ENCODE measurements at places on chromosomes 7 and 10.

- DNase-seq: no peak
Observed at GRCh38 chr10:132708441-132708840, 77.5 kb downstream of the NKX6-2 start.

DNA sequence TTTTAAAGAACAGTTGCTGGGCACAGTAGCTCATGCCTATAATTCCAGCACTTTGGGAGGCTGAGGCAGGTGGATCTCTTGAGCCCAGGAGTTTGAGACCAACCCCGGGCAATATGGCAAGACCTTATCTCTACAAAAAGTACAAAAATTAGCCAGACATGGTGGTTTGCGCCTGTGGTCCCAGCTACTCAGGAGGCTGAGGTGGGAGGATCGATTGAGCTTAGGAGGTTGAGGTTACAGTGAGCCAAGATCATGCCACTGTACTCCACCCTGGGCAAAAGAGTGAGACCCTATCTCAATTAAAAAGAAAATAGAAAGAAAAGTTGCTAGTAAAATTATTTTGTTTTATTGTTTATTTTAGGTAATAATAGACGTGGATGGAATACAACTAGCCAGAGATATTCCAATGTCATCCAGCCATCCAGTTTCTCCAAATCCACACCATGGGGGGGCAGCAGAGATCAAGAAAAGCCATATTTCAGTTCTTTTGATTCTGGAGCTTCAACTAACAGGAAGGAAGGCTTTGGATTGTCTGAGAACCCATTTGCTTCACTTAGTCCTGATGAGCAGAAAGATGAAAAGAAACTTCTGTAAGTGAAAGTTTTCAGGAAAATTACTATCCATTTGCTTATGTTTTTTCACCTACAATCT, 3.0 kb downstream of the NUP42 start:
- no peak for DNase-seq

DNA sequence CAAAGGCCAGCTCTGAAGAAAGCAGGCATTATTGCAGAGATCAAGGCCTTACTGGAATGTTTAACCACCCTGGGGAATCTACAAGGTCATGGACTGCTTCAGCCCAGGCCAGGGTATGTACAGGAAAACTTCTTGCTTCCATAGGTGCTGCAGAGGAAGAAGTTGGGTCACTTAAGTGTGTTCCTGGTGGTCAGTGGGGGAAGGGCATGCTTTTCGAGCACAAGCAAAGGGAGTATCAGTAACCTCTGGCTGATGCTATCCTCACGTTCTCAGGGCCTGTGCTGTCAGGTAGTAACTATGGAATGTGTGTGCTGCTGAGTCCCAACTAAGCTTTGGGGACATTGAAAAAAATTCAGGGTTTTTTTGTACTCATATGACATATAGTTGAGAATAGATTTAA, 234.0 kb upstream of the SP4 start:
- no peak for DNase-seq

- DNase-seq: peak; percentile 60
Observed at GRCh38 chr10:14740684-14741247, 33.9 kb downstream of the FAM107B start.

DNA sequence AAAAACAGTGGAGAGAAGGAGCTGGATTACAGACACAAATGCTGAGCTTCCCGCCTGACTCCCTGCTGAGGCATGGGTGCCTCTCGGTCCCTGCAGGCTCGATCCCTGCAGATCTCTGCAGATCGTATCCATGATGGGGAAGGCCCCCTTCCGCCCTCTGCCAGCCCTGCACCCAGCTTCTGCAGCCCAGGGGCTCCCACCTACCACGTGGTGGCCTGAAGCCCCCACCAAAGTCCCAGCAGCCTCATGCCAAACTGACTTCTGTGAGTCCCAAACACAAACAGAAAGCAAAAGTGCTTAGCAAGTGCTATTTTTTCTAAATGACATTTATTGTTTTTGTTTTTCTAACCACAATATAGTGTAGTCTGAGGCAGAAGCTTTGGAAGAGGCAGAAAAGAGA, 127.1 kb upstream of the CHST15 start:
- peak; percentile 26 for DNase-seq

DNA sequence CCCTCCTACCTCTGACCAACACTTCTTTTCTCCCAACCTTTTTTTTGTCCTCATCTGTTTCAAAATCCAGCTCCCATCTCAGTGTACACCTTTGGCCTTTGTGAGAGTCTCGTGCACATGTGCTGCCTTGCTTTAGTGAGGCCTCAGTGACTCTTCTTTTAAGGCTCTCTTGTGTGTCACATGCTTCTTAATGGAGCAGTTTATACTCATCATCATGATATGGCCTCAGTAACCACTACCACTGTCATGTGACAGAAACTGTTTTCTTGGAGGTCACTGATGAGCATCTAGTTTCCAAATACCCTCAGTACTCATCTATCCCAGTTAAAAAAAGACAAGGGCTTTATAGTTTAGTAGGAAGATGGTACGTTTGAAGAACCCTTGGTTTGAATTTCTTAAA, 8.1 kb upstream of the ARHGAP22 start:
- no peak for DNase-seq

- peak; percentile 49 for DNase-seq
Observed at GRCh38 chr10:32190890-32191491, 134.8 kb upstream of the KIF5B start.

GRCh38 chr10:34721208-34721840, 93.8 kb downstream of the PARD3 start:
- no peak for DNase-seq
